ENCODE measurements at places on chromosomes 13 and 19. TPM values are rescaled to one million over a fixed set of nuclear protein-coding genes. Genes with fewer than 3 reads are reported as not detected.
A peak's percentile ranks its signal among the peaks of the same experiment; 100 is the strongest.

- DNase-seq = no peak
Measured at GRCh38 chr13:27034678-27035111, 136.9 kb downstream of the USP12 start.

- no peak for DNase-seq
Measured at GRCh38 chr19:30590596-30591229, 218.5 kb downstream of the ZNF536 start.

DNA sequence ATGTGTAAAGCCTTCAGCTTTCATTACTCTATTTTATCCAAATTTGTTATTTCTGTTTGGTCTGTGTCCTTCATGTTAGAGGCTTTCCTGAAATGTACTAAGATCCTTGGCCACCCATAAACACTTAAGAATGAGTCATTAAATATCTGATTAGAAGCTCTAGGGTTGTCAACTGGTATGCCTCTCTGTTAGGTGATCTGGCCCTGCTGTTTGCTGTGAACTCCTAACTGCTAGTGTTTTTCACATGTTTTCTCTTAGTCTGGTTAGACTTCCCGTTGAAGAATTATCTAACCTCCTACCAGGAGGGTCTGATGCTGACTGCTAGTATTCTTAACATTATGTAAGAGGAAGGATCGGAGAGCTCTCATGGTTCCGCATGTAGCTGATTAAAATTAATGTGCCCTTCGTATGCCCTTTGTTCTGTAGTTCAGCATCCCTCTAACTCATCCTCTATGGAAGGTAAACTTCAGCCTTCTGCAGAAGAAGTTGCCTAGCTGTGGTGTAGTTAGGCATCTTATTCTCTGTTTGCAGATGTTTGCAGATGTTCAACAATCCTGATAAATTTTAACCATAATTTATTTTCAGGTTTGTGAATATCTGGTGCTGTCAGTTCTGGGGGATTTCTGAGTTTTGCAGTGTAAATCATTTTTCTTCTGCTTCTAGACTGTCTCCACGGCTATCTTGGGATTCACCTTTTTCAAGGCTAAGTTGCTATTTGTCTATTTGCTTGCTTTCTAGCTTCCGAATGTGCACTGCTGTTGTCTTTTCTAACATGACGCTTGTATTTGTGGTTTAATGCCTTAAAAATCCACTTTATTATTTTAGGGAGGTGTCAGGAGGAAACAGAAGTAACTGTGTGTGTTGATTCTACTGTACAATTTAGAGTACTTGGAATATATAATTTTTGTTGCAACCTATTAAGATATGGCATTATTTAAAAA is 207.2 kb upstream of the SPRY2 start:
- DNase-seq = no peak

- no peak for DNase-seq
Measured at GRCh38 chr13:101941095-101941783, 460.6 kb downstream of the FGF14 start.

LHB gene
- not detected for total RNA-seq

DNA sequence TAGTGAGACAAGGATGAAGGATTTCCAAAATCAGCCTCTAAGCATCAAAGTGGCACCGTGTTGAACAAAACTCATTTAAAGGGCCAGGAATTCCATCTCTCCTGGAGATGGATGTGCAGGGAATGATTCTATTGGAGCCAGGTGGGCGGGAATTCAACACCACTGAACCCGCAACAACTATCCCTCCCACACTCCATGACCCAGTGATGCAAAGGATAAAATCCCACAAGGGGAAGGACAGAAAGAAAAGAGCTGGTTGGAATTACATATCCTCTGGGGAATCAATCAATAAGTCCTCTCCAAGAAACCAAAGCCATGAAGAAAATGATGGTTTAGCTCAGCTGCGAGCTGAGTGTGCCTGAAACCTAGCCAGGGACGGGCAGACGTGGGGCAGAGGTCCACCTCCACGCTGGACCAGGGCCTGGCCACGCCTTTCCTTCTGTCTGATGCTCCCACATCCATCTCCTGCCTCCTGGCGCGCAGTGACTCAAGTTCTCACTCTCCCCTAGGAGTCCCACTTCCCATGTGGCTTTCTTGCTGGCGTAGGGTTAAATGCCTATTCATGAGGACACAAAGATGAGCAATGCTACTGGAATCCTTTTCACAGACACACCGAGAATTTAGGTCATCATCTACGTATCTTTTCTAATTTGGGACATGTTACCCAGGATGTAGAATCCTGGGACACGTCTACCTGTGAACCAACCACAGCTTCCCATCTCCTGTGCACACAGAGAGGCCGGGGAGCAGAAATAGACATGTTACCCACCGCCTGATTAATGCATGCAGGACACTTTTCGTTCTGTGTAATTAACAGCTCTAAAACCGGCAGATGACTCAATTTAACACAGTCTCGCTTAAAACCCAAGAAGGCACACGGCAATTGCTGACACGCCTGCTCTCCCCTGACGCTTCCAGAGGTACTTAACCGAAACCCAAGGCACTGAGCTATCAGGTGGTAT is 48.6 kb downstream of the PEPD start:
- DNase-seq = peak; percentile 53

DNA sequence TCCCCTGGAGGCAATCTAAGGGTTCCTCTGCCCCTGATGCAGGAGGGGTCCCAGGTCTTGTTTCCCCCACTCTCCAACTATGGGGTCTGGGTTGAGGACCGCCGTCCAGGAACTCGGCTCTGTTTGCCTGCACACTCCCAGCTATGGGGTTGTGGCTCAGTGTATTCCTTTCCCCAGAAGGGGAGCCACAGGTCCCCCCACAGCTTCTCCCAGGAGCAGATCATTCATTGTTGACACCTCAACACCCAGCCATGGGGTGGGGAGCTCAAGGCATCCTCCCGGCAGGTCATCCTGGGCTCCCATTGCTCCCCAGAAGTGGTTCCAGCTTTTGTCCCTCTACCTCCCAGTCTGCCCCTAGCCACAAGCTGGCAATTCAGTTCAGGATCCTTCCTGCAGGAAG is 975 bp downstream of the ZNF358 start:
- DNase-seq = no peak

FPR3 gene
- 3.2 TPM for total RNA-seq

GRCh38 chr19:37991176-37991835 is 84.3 kb downstream of the SIPA1L3 start:
- no peak for DNase-seq

NDUFA13 gene
- 779 TPM for total RNA-seq

DNA sequence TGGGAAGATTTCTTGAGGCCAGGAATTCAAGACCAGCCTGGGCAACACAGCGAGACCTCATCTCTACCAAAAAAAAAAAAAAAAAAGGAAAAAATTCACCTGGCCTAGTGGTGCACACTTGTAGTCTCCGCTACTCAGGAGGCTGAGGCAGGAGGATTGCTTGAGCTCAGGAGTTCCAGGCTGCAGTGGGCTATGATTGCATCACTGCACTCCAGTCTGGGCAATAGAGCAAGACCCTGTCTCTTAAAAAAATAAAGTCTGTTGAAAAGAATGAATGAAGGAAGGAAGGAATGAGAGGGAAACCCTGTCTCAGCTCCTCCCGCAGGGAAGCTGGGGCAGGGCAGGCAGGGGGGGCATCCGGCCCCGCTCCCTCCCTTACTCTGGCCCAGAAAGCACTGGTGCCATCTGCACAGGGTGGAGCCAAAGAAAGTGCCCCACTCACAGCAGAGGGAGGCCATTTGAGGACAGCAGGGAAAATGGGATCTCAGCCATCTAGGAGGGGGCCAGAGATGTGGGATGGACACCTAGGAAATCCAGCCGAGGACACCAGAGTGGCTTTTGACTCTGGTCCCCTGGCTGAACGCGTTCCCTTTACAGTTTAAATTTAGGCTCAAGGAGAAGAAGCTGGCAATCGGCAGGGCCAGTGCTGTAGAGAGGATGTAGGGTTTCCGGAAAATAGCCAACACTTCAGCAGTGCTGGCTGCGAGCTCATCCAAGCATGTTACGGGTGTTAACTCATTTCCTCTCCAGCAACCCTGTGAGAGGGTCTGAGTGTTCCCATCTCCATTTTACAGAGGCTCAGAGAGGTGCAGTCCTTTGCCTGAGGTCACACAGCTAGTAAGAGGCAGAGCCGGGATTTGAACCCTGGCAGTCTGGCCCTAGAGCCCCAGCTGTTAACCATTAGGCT is 3.6 kb upstream of the HPN start:
- DNase-seq = no peak

RFPL4A gene
- total RNA-seq = 0.46 TPM

DNA sequence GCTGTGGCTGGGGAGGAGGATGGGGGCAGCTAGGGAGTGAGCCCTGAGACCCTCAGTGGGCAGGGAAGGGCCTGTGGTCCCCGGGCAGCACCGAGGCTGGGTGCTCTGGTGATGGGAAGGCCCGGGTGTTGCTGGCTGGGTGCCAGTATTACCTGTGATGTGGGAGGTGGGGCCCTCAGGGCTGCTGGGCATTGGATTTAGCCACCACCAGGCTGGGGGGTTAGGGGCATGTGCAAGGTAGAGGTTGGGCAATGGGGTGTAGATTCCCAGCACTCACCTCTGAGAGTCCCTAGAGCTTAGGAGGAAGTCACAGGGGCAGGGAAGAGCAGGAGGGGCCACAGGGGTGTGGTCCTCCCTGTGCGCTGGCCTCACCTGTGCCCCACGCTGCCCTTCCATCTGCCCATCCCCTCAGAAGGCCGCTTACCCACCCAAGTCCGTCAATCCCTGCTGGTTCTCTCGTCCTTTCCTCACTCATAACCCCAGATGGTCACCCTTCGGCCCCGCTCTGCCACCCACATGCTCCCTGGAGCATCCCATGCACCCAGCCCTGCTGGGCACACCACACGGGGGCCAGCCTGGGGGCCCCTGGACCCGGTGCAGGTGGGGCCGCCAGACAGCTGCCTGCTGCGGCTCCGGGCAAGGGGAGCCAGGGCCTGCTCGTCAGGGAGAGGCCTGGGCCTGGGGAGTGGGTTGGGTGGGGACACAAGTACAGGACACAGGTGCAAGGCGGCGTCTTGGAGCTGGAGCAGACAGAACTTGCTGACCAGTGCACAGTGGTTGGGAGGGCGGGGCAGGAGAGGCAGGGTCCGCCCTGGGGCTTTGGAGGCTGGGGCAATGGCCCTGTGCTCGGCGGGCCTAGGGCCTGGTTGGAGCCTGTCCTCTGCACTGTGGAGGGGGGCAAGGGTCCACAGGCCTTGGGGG is 12.5 kb downstream of the EPN1 start:
- no peak for DNase-seq

DNA sequence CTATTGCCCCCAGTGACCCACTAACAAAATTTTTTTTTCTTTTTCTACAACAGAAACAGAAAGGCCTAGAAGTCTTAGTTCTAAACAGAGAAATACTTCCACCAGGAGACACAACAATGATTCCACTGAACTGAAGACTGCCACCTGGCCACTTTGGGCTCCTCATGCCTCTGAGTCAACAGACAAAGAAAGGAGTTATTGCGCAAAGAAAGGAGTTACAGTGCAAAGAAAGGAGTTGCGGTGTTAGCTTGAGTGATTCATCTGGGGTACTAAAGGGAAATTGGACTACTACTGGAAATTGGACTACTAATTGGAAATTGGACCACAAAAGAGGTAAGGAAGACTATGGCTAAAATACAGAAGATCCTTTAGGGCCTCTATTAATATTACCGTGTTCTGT is 116.6 kb downstream of the PCDH17 start:
- DNase-seq = no peak

GRCh38 chr19:40089462-40089861 is 1.3 kb downstream of the ZNF780A start:
- DNase-seq = no peak

- DNase-seq = peak; percentile 78
Measured at GRCh38 chr13:20924758-20925394, 22.3 kb upstream of the XPO4 start.

ETHE1 gene
- 12.2 TPM for total RNA-seq

DNA sequence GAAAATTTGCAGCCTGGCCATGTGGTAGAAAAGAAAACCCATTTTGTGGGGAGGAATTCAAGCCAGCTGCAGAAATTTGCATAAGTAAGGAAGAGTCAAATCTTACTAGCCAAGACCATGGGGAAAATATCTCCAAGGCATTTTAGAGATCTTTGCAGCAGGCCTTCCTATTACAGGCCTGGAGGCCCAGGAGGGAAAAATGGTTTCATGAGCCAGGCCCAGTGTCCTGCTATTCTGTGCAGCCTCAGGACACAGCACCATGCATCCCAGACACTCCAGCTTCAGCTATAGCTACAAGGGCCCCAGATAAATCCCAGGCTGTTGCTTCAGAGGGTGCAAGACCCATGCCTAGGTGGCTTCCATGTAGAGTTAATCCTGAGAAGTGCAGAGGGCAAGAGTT is 1590.1 kb upstream of the PRR20A start:
- DNase-seq = no peak

PRTN3 gene
- total RNA-seq = 0.62 TPM

DNA sequence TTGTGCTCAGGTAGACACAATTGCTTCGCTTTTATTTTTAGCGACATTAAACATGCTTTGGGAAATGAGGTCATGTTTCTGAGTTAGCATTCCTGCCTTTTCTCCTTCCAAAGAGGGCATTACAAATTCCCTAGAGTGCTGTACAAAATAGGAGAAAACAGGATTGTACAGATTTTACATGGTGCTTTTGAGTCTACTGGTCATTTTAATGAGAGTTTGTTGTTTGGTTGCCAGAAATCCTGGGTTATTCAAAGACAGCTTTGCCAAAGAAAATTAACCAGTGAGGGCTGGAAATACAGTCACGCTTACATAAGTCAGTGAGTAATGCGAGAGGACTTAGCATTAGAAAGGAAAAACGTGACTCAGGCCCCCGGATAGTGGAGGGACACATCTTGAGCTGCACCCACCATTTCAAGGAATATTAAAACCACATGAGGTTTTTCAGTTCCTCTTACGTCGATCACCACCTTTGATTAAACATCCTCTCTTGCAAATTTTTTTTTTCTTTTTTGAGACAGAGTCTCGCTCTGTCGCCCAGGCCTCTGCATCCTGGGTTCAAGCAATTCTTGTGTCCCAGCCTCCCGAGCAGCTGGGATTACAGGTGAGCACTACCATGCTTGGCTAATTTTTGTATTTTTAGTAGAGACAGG is 55.4 kb downstream of the SACS start:
- DNase-seq = no peak

- no peak for DNase-seq
Measured at GRCh38 chr19:3109491-3109890, 15.3 kb downstream of the GNA11 start.

ZNF682 gene
- 2.9 TPM for total RNA-seq

GRCh38 chr13:33058776-33059327 is 42.6 kb downstream of the KL start:
- DNase-seq = no peak

DNA sequence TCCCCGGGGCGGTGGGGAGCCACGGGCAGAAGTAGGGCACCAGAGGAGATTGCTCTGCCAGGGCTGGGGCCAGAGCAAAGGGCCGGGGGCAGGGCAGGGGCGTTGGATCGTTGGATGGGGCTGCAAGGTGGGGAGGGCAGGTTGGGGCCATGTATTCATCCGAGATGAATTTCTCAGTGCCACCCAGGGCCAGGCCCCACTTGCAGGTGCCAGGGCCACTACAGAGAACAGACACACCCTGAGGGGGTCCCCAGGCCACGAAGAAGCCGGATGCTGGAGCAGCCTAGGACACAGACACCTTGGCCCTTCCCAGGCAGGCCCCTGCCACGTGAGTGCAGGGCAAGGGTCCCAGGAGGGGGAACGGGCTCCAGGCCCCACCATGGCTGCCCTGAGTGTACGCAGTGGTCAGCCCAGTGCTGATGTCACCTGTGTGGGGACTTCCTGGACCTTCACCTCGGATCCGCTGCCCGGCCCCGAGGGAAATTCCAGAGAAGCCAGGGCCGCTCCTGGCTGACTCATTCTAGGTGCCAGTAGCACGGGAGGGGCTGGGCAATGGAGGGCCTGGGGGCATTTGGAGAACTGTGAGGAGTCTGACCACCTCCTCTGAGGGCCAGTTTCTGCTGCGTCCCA is 9.6 kb upstream of the SBNO2 start:
- DNase-seq = no peak

Measured in cardiac septum (tissue), 1 donor.